Stimulated activated CD4-positive, alpha-beta T cell treated with anti-CD3 and anti-CD28 coated beads, TNF-alpha, amount 100 ng/mL, for 48 hours (primary cell): ENCODE measurements at places on chromosomes 3 and 15.

DNA sequence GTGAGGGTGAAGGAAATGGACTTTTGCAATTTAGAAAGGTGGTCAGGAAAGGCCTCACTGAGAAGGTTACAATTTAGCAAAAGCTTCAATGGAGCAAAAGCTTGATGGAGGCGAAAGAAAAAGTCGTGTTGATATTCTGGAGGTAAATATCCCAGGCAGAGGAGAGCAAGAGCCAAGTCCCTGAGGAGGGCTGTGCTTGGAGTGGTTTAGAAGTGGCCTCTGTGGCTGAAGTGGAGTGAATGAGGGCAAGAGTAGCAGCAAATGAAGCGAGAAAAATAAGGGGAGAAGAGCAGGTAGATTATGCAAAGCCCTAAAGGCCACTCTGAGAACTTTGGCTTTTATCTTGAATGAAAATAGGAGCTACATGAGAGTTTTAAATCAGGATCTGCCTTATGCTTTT lies 54.1 kb downstream of the GUCA1C start:
- DNase-seq, result no peak

DNA sequence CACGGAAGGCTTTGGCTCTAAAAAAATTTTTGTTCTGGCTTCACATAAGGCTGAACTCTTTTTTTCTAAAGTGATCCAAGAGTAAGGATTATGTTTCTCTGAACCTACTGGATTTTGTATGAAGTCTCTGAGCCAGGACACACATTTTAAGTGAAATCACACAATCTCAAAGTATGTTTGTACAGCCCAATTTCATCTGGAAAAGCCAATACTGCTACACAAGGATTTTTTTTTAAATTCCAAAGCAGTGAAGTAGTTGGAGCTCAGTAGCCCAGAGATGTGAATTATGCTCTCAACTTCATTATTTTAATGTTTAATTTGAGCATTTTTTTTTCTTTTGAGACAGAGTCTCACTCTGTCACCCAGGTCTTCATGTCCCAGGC lies 243.9 kb downstream of the FAM43A start:
- DNase-seq, result no peak

GRCh38 chr3:147963711-147964110 lies 554.5 kb downstream of the ZIC1 start:
- DNase-seq, result no peak

- no peak for DNase-seq
Measured at GRCh38 chr15:63765338-63765737, 68.4 kb downstream of the HERC1 start.

GRCh38 chr3:69830147-69830546 lies 90.9 kb downstream of the MITF start:
- DNase-seq, result no peak

DNA sequence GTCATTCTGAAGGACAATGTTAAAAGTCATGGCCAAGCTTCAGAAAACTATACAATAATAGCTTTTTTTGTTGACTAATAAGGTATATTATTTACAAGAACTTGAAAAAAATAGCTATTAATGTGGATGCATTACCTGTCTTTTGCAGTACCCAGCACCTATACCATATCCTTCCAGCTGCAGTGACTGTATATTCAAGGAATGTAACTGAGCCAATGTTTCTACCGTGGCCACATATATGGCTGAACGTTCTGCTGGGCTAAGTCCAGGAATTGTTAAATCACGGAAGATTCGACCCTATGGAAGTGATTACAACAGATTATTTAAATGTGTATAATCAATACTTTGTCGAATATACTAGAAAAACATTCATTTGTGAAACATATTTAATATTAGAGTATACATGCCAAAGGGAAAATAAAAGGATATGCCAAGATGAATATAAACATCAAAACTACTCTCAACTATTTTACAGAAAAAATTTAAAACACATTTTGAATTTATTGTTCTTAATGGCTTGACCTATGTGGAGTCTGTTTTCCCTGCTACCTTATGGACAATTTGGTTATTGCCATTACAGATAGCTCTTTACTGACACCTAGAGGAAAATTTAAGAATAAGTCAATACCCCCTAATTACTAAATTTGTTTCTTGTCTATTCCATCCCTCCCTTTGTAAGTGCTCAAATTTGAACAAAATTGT lies 17.6 kb downstream of the ACAD11 start:
- no peak for DNase-seq

GRCh38 chr3:187570776-187571175 lies 99.4 kb downstream of the SST start:
- no peak for DNase-seq

- DNase-seq, result no peak
Measured at GRCh38 chr3:47035645-47036044, 56.2 kb downstream of the NBEAL2 start.

DNA sequence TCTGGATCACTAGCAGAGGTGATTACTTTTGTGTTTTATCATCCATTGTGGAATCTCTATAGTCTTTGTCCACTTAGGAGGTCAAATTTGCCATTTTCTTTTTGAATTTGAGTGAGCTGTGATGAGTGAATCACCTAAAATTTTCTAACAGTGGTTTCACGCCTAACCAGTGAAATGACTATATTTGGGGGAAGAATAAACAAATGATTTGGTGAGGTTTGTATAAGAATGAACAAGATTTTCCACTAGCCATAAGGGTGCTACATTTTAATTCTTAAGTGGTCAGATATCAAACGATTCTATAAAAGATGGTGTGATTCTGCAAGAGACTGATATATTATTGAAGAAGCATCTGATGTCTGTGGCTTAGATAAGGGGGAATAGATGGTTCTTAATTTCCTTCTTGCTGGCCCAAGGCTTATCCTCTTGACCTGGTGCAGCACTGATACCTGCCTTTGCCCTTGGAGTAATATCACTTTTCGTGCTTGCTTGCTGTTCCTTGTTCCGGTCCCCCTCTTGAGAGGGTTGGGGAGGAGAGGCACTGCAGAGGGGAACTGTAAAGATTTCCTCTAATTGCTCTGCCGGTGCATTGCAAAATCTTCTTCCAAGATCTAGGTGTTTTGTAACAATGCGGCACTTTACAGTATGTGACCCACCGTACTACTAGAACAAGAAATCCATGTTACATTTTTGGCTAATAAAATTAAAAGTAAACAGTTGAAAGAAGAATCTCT lies 14.5 kb downstream of the C3orf20 start:
- no peak for DNase-seq

DNA sequence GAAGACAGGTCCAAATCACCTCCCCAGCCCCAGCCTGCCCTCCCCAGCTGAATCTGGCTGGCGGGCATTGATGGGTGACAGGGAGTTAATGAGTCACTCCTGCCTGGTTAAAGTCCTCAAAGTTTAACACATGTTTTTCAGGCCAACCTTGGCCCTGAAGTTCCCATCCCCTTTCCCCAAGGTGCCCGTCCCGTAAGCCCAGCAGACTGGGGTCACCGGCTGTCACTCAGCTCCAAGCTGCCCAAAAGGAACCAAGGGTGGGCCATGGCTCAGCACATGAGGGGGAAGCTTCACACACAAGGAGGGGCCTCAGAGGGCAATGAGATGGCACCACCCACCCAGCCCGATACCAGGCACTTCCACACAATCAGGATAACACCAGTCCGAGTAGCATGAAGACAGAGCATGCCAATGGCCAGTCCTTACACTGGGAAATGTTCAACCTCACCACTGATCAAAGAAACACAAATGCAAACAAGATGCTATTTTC lies 10.2 kb upstream of the KLF15 start:
- no peak for DNase-seq

DNA sequence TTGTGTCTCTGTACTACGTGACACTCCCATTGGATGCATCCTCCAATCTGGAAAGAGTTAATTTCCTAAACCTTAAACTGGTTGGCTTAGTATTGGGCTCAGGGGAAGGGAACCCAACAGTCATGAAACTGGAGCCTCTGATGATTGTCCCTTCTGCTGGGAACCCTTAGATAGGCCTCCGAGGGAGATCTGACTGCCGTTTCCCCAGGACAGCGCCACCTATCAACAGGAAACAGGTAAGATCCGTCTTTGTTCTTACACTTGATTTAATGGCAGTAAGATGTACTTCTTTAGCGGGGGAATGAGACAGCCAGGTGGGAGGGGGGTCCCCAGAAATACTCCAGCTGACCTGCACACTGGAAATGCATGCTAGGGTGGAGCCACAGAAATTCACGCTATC lies 1749.6 kb downstream of the SI start:
- DNase-seq, result no peak

- DNase-seq, result no peak
Measured at GRCh38 chr3:120144267-120144666, 50.0 kb upstream of the GSK3B start.

DNA sequence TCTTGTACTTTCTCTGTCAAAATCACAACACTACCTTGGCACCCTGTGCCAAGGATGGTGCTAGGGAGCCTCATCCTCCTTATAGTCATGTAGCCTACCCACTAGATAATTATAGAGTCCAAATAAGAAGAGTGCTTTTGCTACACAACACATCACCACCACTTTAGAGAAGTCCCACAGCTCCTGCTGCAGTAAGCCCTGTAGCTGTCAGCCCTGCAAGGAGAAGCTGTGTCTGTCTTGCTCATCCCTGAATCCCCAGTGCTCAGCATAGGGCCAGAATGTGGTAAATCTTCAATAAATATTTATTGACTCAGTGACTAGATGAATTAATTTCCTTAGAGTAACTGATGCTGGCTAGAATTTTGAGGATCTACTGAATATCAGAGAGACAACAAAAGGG lies 190.8 kb downstream of the ZNF621 start:
- no peak for DNase-seq

DNA sequence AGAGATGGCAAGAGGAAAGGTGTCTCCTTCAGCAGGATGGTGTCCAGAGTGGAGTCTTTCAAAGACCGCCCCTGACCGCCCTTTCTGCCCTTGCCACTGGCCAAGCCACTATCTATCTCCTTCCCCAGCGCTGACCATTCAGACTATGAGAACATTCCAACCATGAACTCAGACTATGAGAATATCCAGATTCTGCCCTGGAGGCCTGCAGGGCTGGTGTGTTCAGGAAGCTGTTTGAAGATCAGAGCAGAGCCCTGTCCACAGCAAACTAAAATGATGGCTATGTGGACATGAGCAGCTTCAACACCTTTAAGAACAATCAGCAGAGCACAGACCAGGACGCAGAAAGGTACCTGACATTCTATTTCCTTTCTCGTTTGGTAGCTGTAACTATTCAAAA lies 57.3 kb upstream of the WNT7A start:
- no peak for DNase-seq

- no peak for DNase-seq
Measured at GRCh38 chr3:72797773-72798543, 50.3 kb downstream of the SHQ1 start.

DNA sequence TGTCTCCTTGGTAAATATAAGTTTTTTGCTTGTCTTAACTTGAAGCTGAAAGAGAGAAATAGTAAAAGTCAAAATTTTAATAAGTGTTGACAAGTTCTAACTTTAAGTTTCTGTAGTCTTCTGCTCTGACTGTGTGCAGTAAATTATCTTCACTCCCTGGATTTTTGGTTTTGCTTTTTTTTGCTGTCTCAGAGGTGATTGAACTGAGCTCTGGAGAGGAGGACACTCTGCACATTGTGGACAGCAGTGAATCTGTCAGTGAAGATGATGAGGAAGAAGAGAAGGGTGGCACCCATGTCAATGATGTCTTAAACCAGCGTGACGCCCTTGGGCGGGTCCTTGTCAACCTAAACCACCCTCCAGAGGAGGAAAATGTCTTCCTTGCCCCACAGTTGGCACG lies 40.5 kb upstream of the TEX264 start:
- no peak for DNase-seq

DNA sequence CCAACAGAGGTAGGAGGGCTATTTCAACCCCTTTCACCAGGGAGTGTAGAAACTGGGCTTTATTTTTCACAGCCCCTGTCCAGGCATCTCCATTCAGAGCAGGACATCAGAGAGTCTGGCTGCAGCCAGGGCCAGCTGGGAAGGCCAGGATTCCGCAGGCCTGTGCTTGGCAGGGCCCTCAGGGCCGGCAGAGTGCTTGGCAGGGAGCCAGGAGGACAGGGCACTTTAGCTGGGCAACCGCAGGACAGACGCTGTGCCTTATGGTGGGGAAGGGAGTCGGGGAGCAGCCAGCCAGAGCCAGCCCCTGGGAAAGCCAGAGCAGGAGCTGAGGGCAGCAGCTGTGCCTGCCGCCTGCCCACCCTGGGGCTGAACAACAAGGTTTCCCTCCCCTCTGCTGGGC lies 34.5 kb upstream of the IQCF6 start:
- no peak for DNase-seq

DNA sequence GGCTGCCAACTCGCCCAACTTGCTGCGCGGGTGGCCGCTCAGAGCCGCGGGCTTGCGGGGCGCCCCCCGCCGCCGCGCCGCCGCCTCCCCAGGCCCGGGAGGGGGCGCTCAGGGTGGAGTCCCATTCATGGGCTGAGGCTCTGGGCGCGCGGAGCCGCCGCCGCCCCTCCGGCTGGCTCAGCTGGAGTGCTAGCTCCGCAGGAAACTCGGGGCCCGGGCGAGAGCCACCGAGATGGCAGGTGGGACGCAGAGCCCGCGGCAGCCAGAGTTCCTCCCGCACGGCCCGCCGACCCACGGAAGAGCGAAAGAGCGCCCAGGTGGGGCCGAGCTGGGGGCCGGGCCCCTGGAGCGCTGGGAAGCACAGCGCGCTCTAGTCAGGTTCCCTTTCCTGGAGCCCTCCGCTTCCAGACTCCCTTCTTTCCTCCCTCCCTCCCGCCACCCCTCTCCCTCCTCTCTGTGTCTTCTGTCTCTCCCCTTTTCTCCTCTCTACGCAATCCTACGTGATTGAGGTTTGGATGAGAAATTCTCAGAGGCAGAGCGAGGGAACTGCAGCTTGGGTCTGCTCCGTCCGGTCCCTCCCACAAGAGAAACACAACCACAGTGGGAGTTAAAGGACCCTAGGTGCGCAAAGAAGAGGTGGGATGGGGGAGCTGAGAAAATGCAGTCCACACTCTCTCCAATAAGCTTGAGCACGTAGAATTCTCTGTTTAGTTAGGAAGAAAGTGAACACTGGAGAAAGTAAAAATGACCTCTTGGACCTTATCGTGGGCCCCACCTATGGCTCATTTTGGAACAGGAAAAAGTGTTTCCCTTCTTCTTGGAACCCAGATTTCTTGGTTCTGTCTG lies 317.3 kb downstream of the FGF12 start:
- DNase-seq, result no peak

- DNase-seq, result no peak
Measured at GRCh38 chr15:41896566-41896965, 2.7 kb upstream of the SPTBN5 start.

DNA sequence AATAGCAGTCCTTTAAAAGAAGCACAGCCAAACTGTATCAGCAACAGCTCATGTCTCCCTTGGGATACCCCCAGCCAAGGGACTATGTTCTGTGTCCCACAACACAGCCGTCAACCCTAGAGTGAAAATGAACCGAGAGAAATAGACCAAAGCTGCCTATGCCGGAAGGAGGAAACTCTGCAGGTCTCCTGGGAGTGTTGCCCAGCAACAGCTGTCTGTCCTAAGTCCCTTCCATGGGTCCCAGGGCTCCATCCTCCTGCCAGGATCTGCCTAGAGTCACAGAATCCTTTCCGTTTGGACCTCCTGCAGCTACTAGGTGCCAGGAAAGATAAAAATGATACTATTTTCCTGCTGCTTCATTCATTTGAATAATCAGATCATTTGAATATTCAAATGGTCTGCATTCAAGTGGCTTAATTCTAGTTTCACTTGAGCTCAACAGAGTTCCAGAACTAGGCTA lies 53.1 kb downstream of the TRANK1 start:
- no peak for DNase-seq

- DNase-seq, result no peak
Measured at GRCh38 chr15:36777926-36778325, 198.5 kb downstream of the CDIN1 start.

GRCh38 chr15:37109872-37110572 lies 9.7 kb upstream of the MEIS2 start:
- no peak for DNase-seq
